Astrocyte (in vitro differentiated cells and primary cell): ENCODE measurements at places on chromosomes 2 and 18. TPM values are rescaled to one million over a fixed set of nuclear protein-coding genes. Genes with fewer than 3 reads are reported as not detected.

The APLF gene
- total RNA-seq = 2.5 and 2.9 TPM in 2 replicates

The KLF7 gene
- total RNA-seq = 76.5 and 81.2 TPM in 2 replicates

The TSGA10 gene
- 2.4 and 3.9 TPM in 2 replicates for total RNA-seq

The CFAP53 gene
- total RNA-seq = 0.46 and 0.68 TPM in 2 replicates

The IL36G gene
- total RNA-seq = not detected in 2 replicates

The MERTK gene
- total RNA-seq = 5.1 and 6.5 TPM in 2 replicates

The NEURL3 gene
- total RNA-seq = 0.34 and 0.38 TPM in 2 replicates

GRCh38 chr18:2905854-2906703, 59.3 kb downstream of the EMILIN2 start:
- no peak overlapping the region for H3K27ac ChIP-seq
- peaks cover 3% of the 10 kb centered on the region for H3K36me3 ChIP-seq
- peaks cover 15% of the 10 kb centered on the region for H3K4me1 ChIP-seq
- peak overlapping the region; percentile 62 for H3K4me3 ChIP-seq
- no peaks in the 10 kb centered on the region for H3K27me3 ChIP-seq
- DNase-seq = no peak

DNA sequence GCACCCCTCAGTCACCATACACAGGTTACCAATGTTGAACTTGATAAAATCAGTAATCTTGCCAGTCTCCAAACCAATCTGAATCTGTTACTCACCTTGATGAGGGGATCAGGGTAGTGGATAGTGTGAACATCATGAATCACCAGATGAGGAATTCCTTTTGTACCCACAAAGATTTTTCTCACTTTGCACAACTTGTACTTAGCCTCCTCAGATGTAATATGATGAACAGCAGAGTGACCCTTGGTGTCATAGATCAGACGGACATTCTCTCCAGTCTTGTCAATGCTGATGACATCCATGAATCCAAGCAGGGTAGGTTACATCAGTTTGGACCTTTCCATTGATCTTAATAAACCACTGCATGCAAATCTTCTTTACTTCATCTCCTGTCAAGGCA, 54.7 kb downstream of the MDH1 start:
- DNase-seq = no peak
- no peaks in the 10 kb centered on the region for H3K36me3 ChIP-seq
- no peak overlapping the region for H3K4me3 ChIP-seq
- no peaks in the 10 kb centered on the region for H3K27me3 ChIP-seq
- H3K4me1 ChIP-seq = no peaks in the 10 kb centered on the region
- H3K27ac ChIP-seq = no peak overlapping the region

DNA sequence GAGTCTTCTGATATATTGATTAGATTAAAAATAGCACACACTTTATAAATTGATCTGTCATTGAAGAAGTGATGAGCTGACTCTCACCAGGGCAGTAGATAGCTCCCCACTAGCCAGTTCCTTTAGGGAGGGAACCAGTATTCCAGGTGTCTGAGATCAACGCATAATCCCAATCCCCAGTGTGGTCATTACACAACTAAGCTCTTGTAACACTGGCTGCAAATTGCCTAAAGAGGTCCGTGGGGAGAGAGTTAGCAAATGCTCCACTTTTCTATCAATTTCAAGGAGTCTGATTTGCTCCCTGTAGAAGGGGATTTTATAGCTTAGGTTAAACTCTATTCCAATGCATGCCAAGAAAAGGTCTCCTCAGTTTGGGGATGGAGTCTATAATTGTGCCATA, 7.7 kb downstream of the SLC14A1 start:
- H3K36me3 ChIP-seq = no peaks in the 10 kb centered on the region
- H3K27me3 ChIP-seq = no peaks in the 10 kb centered on the region
- no peak overlapping the region for H3K27ac ChIP-seq
- no peak for DNase-seq

- H3K27ac ChIP-seq = no peak overlapping the region
- H3K27me3 ChIP-seq = no peaks in the 10 kb centered on the region
- H3K36me3 ChIP-seq = no peaks in the 10 kb centered on the region
- no peak for DNase-seq
Observed at GRCh38 chr2:149451417-149452165, 121.2 kb downstream of the LYPD6 start.

DNA sequence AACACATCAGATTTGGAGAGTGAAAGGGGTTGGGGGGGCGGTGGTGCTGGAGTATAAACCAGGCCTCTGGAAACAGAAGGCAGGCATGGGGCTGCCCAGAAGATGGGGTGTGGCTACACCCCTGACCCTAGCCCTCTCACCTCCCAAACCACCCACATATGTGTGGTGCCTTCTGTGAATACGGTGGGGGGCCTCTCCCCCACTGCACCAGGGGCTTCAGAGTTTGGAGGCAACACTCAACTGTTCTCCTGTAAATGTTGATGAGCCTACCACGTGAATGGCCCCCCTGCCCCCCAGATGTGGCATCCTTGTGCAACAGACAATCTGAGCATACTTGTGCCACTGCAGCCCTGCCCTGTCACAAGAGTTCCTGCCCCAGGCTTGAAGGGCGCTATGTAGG, 19.5 kb downstream of the FBXO41 start:
- no peak for DNase-seq
- H3K27ac ChIP-seq = no peak overlapping the region
- H3K27me3 ChIP-seq = peaks cover 22% of the 10 kb centered on the region
- peaks cover 5% of the 10 kb centered on the region for H3K4me1 ChIP-seq

- H3K27me3 ChIP-seq = peaks cover 4% of the 10 kb centered on the region
- H3K4me1 ChIP-seq = peaks cover 5% of the 10 kb centered on the region
- H3K4me3 ChIP-seq = no peak overlapping the region
- no peak overlapping the region for H3K27ac ChIP-seq
- DNase-seq = no peak
- H3K36me3 ChIP-seq = no peaks in the 10 kb centered on the region
Observed at GRCh38 chr18:48164116-48164515, 233.7 kb upstream of the SMAD2 start.

DNA sequence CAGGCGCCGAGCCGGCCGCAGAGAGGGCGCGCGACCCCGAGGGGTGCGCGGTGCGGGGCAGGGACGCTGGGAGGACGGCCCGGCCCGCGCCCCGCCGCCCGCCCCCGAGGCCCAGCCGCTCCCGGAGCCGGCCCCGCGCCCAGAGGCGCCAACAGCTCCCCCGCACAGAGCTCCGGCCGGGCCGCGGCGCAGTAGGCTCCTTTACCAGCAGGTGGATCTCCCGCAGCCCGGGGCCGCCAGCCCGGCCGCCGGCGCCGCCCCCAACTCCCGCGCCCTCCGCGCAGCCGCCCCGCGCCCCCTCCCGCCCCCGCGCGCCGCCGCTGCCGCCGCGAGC, 258 bp downstream of the MGAT4A start:
- peaks cover 5% of the 10 kb centered on the region for H3K4me1 ChIP-seq
- peaks cover 43% of the 10 kb centered on the region for H3K27me3 ChIP-seq
- peak overlapping the region; percentile 44 for H3K4me3 ChIP-seq
- no peak overlapping the region for H3K27ac ChIP-seq
- no peaks in the 10 kb centered on the region for H3K36me3 ChIP-seq
